A673 (cell line): ENCODE measurements at places on chromosomes 6 and 20. TPM values are rescaled to one million over a fixed set of nuclear protein-coding genes. Genes with fewer than 3 reads are reported as not detected.

DNA sequence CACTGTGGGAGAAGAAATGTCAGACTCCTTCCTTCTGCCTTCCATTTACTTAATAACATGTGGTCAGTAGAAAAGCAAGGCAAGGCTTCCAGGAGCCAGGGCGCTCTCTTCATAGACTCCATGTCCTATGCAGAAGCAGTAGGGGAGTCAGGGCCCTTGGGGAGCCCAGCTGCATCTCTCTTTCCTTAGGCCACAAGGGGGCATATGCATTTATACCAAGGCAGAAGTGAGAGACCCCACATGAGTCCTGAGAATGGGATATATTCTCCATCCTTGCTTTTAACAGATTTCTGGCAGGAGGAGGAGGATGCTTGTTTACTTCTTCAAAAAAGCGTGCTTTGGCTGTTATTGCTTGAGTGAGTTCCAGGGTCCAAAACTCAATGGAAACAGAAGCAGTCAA is 198.5 kb downstream of the HIVEP2 start:
- DNase-seq = peak; percentile 56

The SPACA1 gene
- not detected in 2 replicates for total RNA-seq

- DNase-seq = no peak
These were observed 117.2 kb downstream of the LCA5 start for GRCh38 chr6:79420054-79420453.

- peak; percentile 77 for DNase-seq
These were observed 176.2 kb upstream of the SASH1 start for GRCh38 chr6:148166339-148166968.

DNA sequence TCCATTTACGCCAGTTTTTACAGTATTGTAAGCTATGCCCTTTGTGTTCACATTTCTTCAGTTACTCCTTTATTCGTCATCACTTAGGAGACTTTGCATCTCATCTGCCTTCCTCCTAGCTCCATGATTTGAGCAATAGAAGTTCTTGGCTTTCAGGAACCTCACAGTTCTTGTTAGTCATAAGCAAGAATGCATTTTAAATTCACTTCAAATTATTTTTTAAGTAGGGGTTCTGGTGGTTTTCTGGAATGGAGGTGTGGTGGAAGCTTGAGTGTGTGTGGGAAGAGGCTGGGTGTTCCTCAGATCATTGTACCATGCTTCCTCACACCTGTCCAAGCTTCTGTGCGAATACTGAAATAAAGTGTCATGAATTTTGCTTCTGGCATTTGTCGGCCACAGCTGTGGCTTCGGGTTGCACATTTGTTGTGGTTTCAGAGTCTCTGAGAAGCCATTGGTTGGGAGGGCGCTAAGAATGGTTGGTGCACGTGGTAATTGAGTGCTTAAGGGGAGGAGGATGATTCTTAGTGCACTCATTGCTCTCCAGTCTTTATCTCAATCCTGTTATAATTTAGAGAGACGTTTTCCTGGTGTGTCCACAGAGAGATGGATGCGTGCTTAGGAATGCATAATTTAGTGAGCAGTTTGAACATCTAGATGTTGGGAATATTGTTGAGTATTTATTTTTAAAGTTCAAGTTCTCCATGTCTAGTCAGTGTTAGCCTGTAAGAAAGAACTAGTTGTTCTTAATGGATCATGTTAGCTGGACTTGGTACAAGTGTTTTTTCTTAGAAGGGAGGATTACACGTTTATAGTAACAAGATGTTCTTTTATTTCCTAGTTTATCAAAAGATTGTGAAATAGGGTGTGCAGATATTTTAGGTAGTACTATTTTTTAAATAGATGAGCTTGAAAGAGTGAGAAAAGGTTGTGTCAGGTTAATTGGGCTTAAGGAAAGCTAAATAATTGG is 31.9 kb downstream of the FOXO3 start:
- no peak for DNase-seq

The PDE7B gene
- not detected in 2 replicates for total RNA-seq

DNA sequence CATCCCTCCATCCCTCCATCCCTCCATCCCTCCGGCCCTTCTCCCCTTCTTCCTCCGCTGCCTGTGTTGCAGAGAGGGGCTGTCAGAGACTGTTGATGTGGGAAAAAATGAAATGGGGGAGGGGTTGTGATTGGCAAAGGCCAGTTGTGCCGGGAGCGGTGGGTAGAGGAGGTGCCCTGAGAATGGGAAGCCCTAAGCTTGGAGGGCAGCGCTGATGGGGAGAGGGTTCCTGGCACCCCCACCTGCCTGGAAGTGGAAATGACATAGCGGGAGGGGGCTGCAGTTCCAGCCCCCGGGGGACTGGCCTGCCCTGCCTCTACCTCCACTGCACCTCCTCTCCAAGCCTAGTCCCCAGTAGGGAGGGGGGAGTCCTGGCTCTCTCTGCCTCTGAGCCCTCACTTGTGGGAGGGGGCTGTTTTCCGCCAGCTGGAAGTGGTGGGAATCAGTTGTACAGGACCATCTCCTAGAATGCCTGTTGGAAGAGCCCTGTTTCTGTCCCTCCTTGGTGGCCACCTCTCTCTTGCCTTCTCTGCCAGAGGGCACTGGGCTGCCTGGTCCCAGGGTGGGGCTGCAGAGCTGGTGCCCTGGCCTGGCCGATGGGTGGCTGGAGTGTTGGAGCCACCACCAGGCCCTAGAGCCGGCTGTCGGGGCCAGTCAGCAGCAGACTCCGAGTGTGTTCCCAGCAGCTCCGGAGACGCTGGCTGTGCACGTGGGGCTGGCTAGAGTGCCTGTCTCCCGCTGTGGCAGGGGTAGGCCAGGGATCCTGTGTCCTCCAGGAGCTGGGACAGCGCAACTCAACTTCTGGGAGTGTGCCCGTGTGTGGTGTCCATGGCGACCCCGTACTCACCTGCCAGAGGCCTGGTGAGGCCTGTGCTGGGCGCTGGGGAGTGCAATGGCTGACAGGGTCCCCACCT is 1.5 kb downstream of the DLGAP4 start:
- DNase-seq = no peak

The IPCEF1 gene
- total RNA-seq = 1.4 and 1.6 TPM in 2 replicates

The SSTR4 gene
- not detected in 2 replicates for total RNA-seq

GRCh38 chr6:18330548-18331081 is 56.5 kb upstream of the RNF144B start:
- no peak for DNase-seq

GRCh38 chr6:33610067-33610466 is 11.1 kb upstream of the ITPR3 start:
- DNase-seq = no peak

DNA sequence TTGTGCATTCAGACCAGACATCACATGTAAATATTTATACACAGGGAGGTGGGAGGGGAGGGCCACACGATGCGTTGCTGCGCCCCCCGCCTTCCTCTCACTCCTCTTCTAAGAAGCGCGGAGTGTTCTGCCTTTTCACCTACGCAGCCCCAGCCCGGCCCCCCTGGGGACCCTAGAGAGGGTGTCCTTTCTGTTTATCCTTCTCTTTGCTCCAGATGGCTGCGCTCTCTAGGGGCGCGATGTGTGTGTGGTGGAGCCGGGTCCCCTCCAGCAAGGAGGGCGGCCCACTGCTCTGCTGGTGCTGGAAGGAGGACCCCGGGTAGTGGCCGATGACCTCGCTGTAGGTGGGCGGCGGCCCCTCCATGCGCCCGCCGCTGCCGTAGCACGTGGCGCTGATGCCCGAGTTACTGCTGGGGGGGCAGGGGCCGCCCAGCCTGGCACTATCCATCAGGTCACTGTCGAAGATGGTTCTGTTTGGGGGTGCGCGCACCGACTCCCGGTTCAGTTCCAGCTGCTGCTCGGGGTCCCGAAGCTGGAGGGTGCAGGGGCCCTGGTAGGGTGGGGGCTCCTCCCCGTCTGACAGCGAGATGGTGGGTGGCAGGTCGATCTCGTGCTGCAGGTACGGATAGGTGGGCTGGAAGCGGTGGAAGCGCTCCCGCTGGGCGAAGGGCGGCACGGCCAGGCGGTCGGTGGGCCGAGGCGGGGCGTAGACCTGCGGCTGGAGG is 31.8 kb upstream of the ZBP1 start:
- no peak for DNase-seq

- DNase-seq = no peak
These were observed 53.0 kb downstream of the CDK5RAP1 start for GRCh38 chr20:33348136-33348937.

DNA sequence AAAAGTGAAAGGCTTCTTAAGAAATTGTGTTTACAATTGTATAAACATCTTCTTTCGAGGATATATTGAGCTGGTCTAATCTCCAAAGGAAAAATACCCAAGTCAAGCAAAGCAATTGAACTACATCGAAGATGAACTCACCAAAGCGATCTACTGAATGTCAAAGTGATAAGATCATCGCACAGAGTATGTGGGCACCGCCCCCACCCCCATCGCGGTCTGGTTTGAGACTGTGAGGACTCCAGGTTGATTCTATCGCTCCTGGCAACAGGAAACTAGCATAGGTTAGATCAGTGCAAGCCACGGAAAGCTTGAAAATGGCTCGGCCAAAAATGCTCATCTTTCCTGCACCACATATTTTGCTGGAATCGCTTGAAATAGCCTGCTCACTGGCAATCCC is 133.2 kb upstream of the RPS6KA2 start:
- no peak for DNase-seq

The COL9A1 gene
- total RNA-seq = not detected in 2 replicates

The CARMIL1 gene
- 7.2 and 7.9 TPM in 2 replicates for total RNA-seq

The CEP250 gene
- total RNA-seq = 56.6 and 59.0 TPM in 2 replicates

The CTCFL gene
- total RNA-seq = 0.90 and 1.6 TPM in 2 replicates

GRCh38 chr6:169222126-169222525 is 31.5 kb downstream of the THBS2 start:
- DNase-seq = no peak
